ENCODE measurements at places on chromosomes 12 and 14. TPM values are rescaled to one million over a fixed set of nuclear protein-coding genes. Genes with fewer than 3 reads are reported as not detected.
A peak's percentile ranks its signal among the peaks of the same experiment; 100 is the strongest.

DNA sequence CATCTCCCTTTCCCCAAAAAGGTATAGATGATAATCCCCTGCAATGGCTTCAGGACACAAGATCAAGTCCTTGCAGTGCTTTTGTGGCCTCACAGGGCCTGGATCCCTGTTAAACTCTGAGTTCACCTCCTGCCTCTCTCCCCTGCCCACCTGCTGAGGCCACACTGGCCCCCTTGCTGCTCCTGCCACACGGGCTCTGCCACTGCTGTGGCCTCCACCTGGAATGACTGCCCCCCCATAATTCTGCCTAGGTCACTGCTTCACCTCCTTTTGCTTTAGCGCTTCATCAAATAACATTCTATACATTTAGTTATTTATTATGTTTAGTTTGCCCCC is 653 bp upstream of the IFI27 start:
- no peak for DNase-seq

DNA sequence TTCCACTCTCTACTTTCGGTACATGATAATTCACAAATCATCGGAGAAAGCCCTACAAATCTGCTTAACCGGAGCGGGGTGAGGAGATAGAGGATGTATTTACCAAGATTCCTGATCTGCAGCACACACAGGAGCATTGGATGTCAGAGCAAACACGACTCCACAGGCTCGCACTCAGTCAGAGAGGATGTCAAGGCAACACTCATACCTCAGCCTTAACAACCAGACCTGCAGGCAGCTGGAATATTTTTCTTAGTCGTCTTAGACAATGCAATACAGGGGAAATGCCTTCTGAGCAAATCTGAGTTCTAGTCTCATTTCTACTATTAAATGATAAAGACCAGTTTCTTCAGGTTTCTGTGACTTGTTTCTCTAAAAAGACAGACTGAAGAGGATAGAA is 159.3 kb upstream of the CPNE8 start:
- DNase-seq: no peak

- DNase-seq: no peak
Observed at GRCh38 chr12:31951008-31951407, 8.2 kb upstream of the RESF1 start.

The SPX gene
- 0.11 TPM for total RNA-seq

DNA sequence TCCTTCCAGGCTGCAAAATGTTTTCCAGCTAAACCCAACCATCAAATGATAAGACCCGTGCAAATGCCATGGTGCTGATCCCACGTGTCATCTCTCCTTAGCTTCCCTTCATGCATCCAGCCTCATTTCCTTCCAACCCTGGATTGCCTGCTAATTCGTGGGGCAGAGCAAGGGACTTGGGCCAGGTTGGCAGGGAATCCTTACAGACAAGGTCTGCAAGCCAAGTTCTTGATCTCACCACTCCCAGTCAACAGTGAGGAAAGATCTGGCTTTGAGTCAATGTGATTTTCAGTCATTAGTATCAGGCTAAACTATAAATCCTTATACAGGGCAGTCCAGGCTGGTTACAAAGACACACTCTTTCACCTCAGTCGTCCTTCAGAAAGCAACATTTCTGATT is 150.9 kb downstream of the ANO2 start:
- DNase-seq: no peak

GRCh38 chr12:99985631-99986030 is 895 bp upstream of the ANKS1B start:
- DNase-seq: no peak

The SLC39A2 gene
- total RNA-seq: 0.25 TPM

DNA sequence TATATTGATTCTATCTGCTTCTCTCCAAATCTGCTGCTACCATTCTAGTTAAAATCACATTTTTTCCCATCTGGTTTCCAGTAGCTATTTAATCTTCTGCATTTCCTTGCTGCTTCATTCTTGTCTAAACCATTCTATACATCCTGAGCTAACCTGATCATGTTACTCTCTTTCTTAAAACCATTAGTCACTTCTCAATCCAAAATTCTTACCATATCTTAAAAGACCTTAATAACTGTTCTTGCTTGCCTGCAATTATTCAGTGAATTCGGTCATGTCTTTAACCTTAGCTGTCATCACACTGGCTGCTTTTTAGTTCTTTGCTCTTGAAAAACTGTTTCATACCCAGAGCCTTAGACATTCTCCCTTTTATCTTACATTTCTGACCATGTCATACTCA is 56.4 kb upstream of the PZP start:
- DNase-seq: no peak

GRCh38 chr12:69059465-69060457 is 126.8 kb upstream of the CPM start:
- no peak for DNase-seq

The BDKRB2 gene
- not detected for total RNA-seq

The PTGER2 gene
- 119 TPM for total RNA-seq

GRCh38 chr14:68762953-68763764 is 29.7 kb downstream of the ZFP36L1 start:
- DNase-seq: no peak

The NOXRED1 gene
- total RNA-seq: 0.71 TPM

The ARMH4 gene
- total RNA-seq: not detected

The IQSEC3 gene
- total RNA-seq: 8.0 TPM

DNA sequence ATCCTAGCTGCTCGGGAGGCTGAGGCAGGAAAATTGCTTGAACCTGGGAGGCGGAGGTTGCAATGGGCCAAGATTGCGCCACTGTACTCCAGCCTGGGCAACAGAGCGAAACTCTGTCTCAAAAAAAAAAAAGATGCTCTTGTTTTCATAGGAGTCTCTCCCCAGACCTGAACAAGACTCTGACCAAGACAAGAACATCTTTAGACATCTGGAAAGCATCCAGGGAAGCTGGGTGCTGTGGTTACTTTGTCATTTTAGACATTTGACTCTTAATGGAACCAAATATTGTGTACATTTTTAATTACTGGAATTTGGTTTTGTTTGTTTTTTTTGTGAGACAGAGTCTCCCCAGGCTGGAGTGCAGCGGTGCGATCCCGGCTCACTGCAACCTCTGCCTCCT is 21.1 kb upstream of the ATF1 start:
- DNase-seq: no peak

DNA sequence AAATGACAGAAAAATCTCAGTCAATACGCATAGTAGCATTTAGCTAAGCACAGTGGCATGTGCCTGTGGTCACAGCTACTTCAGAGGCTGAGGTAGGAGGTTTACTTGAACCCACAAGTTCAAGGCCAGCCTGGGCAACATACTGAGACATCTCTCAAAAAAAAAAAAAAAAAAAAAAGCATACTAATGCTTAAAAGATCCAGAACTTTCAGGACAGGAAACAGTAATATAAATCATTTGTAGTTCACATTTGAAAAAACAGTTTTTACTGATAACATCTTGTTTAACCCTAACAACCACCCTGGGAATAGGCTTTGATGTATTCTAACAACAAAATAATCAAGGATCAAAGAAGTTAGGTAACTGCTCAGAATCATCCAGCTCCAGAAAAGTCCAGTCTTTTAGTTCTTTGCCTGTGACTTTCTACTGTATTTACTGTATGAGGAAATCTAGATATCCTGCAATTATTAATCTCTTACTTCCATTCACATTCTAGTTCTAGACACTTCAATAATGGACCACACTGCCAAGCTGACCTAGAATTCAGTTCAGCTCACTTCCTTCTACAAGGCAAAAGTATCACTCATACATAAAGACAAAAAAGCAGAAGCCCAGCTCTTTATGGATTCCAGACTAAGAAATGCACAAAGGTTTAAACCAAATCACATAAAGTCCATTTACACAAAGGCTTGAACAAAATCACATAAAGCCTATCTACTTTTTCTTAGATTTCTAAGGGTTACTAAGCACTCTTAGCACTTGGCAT is 28.5 kb downstream of the PAWR start:
- no peak for DNase-seq

DNA sequence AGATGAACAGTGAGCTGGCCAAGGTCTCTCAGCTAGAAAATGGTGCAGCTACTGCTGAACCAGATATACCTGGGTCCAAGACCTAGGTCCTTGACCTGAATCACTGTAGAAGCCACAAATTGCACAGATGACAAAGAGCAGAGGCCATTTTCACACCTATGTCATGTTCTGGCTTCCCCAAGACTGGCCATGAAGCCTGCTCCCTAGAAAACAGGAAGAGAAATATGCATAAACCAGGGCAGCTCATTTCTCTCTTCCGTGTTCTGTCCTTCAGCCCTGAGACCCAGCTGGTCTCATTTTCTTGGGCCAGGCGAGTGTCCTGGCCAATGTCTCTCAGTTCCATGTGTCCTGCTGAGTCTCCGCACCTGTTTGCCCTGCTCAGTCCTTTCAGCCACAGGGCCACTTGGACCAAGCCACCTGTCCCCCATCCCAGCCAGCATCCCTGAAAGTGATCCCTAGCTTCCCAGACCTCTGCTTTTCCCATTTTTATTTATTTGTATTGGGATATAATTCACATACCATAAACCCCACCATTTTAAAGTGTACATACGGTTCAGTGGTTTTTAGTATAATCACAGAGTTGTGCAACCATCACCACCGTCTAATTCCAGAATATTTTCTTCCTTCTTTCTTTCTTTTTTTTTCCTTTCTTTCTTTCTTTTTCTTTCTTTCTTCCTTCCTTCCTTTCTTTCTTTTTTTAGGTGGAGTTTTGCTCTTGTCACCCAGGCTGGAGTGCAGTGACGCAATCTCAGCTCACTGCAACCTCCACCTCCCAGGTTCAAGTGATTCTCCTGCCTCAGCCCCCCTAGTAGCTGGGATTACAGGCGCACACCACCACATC is 27.0 kb downstream of the P2RX7 start:
- DNase-seq: no peak

- DNase-seq: no peak
Observed at GRCh38 chr12:123483602-123484248, 25.8 kb downstream of the SNRNP35 start.

DNA sequence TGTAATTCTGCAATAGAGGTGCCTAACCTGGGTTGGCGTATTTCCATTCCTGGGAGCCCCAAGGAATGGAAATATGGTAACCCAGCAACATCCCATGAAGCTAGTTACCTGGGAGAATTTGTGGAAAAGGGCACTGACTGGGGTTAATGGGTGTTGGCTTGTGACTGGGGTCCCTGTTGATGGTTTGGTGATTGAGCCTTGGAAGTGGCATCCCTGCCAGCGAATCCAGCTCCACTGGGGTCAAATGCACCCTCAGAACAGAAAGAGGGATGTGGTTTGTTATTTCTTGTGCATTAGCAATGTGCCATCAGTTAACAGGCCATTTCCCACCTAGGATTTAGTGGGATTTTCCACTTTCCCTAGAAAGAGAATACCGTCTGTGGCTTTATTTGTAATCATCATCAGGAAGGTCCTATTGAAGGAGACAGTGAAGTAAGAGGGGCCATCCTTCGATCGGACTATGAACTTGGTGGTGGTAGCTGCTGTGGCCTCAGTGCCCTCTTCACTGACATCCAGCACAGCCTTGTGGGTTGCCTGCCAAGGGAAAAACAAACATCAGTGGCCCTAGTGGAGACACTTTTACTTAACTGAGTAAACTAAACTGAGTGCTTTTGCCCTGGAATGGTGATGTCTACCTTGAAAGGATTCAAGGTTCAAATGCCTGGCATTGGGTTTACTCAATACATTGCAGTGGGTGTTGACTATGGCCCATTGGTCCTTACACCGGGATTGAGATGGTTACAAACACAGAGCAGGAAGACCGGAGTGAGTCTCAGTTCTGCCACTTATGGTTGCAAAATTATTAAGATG is 10.4 kb upstream of the SERPINA11 start:
- DNase-seq: no peak

GRCh38 chr14:33762161-33762851 is 188.6 kb downstream of the EGLN3 start:
- no peak for DNase-seq

The LTB4R gene
- total RNA-seq: 27.8 TPM

DNA sequence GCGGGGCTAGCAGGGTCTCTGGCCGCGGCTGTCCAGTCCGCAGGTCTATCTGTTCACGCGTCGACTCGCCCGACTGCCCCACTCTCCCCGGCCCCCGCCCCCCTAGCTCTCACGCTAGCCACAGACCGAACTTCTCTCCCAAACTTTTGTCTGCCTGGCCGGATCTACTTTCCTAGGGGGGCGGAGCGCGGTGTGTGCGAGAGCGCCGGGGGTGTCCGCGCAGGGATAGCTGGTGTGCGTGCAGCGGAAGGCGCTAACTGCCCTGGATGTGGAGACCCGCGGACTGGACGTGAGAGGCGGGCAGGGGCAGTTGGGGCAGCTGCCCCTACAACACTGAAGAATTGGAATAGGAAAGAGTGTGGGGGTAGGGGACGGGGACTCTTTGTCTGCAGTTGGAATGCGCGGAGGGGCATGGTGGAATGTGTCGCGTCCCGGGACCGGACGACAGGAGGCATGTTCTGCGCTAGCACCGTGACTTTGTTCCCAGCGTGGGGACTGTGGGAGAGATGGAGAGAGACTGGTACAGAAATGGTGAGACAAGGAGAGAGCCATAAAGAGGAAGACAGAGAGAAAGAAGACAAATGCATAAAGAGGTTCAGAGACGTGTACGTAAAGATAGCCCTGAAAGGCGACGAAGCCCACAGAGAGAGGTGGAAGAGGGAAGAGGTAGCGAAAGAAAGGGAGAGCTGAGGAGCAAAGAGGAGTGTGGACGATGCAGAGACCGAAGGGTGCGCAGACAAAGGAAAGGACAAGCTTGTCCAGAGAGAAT is at the start of gene AJUBA:
Gene AJUBA, minus strand, starts transcription at position 75 of the 769 bp plus-strand sequence. CDS start 285 bp downstream, outside the sequence.
- peak; percentile 81 for DNase-seq

DNA sequence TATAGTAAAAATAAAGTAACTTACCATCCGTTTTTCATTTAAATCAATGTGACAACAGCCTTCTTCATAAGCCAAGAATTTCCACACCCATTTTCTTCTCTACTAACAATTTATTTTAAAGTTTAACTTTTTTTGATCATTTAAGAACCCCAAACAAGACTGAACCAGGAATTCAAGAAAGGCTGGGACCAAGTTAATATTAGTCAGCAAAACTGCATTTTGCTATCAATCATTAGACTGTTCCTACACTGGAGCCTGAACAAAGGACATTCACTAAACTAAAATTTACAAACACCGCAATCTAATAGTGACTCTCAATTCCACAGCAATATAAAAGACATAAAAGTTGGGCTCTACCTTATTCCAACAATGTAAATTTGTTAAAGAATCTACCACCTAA is 73.6 kb downstream of the OSBPL8 start:
- DNase-seq: no peak

- no peak for DNase-seq
Observed at GRCh38 chr14:68984686-68985085, 5.6 kb upstream of the ACTN1 start.

DNA sequence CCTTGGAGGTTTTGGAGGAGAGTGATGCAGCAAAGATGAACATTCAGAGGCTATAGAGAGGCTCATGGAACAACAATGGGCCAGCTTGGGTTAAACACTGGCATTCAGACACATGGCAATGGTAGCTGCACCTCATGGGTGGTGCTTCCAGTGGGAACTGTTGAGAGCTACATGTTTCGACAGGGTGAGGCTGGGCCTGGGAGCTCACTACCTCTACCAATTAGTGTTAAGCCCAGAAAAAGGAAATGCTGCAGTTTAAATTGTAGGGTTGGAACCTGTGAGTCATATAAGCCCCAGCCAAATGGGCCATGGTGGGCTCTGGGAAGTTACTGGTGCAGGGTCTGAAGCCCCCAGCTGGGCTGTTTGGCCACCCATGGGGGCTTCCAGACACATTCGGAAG is 279.7 kb downstream of the ZFP36L1 start:
- no peak for DNase-seq
